ENCODE measurements at places on chromosomes 4 and X.

DNA sequence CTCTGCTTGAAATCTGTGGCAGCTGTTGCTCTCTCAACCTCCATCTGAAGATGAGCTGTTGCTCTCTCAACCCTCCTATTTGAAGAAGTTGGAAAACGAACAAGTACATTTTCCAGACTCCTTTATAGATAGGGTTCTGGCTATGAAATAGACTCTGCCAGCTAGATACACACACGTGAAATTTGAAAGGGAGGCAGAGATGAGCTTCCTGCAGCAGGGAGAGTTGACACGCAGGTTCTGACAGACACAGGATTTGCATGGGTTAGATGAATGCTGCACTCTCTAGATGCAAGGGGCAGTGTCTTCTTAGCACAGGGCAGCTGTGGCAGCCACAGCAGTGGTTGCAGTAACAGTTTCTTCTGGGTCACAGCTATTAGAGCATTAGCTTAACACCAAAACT, 8.0 kb upstream of the PYURF start:
- DNase-seq, result no peak

GRCh38 chr4:10180927-10181744, 64.5 kb upstream of the WDR1 start:
- DNase-seq, result no peak

DNA sequence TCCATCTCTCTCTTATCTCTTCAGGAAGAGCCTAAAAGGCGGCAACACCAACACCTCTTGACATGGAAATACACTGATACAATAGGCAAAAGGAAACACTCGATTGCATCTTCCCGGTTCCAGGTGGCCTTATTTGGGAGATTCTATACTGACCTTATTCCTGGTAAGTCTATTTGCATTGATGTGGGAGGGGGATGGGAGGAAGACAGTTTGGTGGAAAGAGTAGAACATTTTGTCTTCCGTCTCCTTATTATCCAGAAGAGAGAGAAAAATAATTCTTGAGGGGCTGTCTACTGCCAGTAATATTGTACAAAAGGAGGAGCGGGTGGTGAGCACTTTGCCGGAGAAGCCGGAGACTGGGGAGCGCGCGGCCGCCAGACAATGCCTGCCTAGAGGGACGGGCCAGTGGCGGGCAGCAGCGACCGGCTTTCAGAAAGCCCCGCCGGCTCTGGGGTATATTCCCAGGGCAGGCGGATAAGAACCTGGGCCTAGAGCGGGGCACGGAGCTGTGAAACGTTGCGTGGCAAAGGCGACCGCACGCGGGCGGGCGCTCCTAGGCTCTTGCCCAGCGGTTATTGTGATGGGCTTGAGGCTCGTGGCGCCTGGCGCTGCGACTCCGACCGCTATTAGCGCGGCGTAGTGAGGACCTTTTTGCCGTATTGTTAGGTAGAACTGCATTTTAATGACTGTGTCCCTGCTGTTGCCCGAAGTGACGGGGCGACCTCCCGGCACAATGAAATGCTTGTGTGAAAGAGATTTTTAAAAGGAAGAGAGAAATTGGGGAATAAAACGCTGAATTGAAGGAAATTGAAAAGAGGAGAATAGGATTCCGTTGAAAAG, 518 bp downstream of the PRDM8 start:
- no peak for DNase-seq

GRCh38 chr4:185473247-185473646, 1.7 kb upstream of the CCDC110 start:
- no peak for DNase-seq

DNA sequence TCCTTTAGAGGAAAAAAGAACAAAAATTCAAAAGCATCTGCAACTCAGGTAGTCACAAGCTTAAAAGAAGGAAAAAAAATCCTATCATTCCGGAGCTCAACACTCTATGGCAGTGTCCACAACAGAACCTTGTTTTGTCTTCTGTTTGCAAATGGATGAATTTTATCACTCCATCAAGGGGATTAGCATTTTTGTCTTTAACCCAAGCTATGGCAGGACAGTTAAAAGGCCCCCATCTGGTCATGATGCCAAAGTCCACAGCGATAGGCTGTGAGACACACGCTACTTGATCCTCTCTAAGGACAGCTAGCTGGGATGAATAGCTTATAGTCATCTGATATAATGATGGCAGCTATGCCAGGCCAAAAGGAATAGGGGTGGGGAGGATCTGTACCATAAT, 16.6 kb downstream of the AMER1 start:
- DNase-seq, result no peak

- no peak for DNase-seq
Observed at GRCh38 chr4:117596917-117597480, 437.3 kb upstream of the NDST3 start.

- DNase-seq, result no peak
Observed at GRCh38 chrX:16629909-16630308, 20.0 kb upstream of the S100G start.

DNA sequence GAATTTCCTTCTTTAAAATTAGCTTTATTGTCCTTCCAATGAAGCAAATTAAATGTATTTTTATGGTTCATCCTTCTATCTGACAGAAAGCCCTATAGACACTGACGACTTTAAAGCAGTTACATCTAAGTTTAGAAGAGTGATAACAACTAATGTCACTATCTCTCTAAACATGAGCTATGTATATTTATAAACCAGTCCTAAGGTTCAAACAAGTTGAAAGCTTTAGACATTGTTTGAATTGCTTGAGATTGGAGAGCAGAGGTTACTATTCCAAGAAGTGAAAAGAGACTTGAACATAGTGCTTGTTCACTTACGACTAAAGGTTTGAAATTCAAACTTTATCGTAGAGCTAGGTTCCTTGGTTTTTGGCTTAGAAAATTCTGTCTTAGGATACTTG, 30.2 kb upstream of the EIF1AX start:
- no peak for DNase-seq

DNA sequence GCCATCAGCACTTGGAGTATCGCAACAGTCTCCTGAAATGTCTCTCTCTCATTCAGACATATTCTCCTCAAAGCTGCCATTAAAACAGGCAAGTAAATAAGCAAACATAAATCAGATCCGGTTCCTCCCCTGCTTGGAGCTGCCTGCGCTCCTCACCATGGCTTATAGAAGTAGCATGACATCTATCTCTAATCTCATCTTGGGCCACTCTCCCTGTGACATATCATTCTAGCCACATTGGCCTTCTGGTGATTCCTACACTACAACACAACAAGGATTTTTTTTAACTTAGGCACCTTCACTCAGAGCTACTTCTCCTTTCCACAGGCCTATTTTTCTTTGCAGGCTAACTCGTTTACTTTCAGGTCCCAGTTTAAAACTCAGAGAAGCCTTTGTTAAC, 387.9 kb downstream of the ARHGAP24 start:
- no peak for DNase-seq

- no peak for DNase-seq
Observed at GRCh38 chr4:98482503-98482846, 175.9 kb downstream of the TSPAN5 start.

- DNase-seq, result no peak
Observed at GRCh38 chrX:68177542-68177941, 255.8 kb downstream of the OPHN1 start.

GRCh38 chr4:46931981-46932380, 22.9 kb upstream of the COX7B2 start:
- DNase-seq, result peak; percentile 6

GRCh38 chr4:113513382-113513781, 248.2 kb downstream of the CAMK2D start:
- DNase-seq, result no peak

- no peak for DNase-seq
Observed at GRCh38 chr4:158840131-158840530, 71.3 kb downstream of the FNIP2 start.

GRCh38 chr4:171793723-171794122, 19.5 kb upstream of the GALNTL6 start:
- no peak for DNase-seq

DNA sequence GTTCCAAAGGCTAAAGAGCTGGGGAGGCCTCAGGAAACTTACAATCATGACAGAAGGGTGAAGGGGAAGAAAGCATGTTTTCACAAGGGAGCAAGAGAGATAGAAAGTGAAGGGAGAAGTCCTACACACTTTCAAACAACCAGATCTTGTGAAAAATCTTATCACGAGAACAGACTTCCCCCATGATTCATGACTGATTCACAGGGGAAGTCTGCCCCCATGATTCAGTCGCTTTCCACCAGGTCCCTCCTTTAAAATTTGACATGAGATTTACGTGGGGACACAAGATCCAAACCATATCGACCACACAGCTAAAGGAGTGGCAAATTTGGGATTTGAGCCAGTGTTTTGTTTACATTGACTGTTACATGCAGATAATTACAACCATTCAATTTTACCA, 971.1 kb upstream of the HS3ST1 start:
- DNase-seq, result no peak

DNA sequence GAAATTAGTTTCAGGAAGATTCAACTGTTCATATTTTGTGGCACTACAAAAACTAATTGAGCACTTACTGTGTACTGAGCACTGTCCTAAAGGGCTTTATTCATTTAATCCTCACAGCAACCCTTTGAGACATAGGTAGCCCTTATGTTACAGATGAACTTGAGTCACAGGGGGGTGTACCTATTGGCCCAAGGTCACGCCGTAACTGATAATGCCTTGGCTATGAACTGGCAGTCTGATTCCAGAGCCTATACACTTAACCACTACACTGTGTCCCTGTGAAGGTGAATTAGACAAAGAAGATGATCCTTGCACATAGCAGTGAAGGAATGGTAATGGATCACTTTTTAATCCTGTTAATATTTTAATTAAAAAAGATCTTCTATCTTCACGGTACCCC, 12.0 kb downstream of the TMEM165 start:
- DNase-seq, result no peak

DNA sequence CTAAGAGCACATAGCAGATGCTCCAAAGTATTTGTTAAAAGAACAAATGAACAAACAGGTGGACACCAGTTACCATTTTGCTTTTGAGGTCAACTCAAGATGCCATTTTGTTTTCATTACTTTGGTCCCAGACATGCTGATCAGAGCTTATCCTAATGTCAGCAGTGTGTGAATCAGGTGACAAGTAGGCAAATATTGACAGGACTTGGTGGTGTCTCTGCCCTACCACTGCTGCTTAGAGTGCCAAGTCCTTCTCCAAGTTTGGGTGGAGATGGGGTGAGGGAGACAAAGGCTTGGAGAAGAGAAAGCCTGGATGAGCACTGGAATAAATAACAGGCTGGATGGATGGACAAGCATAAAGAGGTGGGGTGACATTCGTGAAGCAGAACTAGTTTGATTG, 38.7 kb downstream of the MID1IP1 start:
- DNase-seq, result no peak

GRCh38 chr4:186445040-186445439, 110.3 kb downstream of the MTNR1A start:
- no peak for DNase-seq

- DNase-seq, result no peak
Observed at GRCh38 chr4:41957634-41958033, 22.4 kb downstream of the TMEM33 start.

GRCh38 chr4:58551676-58552075, 1441.5 kb upstream of the IGFBP7 start:
- DNase-seq, result no peak

- DNase-seq, result no peak
Observed at GRCh38 chr4:55439023-55439422, 43.3 kb downstream of the TMEM165 start.

GRCh38 chr4:71006203-71006907, 12.9 kb downstream of the DCK start:
- DNase-seq, result no peak

DNA sequence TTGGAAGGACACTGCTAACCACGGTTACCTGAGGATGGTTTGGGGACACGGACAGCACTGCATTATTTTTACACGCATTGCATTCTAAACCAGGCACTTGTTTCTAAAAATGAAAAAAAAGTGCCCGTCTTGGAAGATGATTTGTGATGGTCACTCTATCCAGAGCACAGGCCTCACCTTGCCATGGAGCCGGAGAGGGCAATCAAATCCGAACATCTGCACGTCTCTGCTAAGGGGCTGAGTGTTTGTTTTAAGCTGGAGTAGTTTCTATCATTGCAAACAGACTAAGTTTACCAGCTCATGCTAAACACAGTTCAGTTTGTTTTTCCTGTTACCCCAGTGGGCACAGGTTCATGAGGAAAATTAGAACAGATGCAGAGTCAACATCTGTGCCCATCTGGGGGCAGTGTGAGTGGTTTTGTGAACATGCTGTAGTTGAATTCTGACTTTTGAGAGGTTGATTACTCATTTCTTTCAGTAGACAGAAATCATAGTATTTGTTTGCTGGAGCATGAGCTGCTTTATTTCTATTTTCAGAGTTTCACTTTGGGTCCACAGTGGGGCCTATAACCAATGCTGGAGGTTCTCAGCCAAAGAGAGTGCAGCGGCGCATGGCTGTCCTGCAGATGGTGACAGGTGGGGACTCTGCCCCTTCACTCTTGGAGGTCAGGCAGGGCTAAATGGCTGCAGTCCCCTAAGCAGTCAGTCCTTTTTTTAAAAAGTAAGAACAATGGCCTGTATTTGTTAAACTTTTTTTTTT, 65.4 kb upstream of the ENPP6 start:
- no peak for DNase-seq

GRCh38 chrX:71210816-71211215, 12.2 kb upstream of the GJB1 start:
- DNase-seq, result no peak

GRCh38 chrX:77977095-77977494, 7.7 kb upstream of the PGAM4 start:
- no peak for DNase-seq

- DNase-seq, result no peak
Observed at GRCh38 chrX:10111364-10112148, 45.2 kb upstream of the CLCN4 start.

- DNase-seq, result no peak
Observed at GRCh38 chr4:87089368-87089767, 131.1 kb downstream of the KLHL8 start.

- no peak for DNase-seq
Observed at GRCh38 chr4:128384091-128384520, 96.5 kb upstream of the PGRMC2 start.

GRCh38 chrX:49947781-49948180, 25.4 kb downstream of the CLCN5 start:
- no peak for DNase-seq

- no peak for DNase-seq
Observed at GRCh38 chrX:18944482-18944881, 39.4 kb downstream of the PHKA2 start.

GRCh38 chr4:19925516-19925915, 326.2 kb upstream of the SLIT2 start:
- no peak for DNase-seq

GRCh38 chr4:138562544-138562991, 320.4 kb upstream of the SLC7A11 start:
- DNase-seq, result peak; percentile 60

GRCh38 chr4:135186002-135186401, 984.4 kb upstream of the PABPC4L start:
- no peak for DNase-seq

GRCh38 chr4:141391771-141392170, 171.1 kb downstream of the ZNF330 start:
- no peak for DNase-seq

GRCh38 chr4:47484168-47484567, 907 bp upstream of the ATP10D start:
- no peak for DNase-seq

GRCh38 chr4:188613976-188614375, 474.7 kb downstream of the TRIML1 start:
- DNase-seq, result no peak
